ENCODE measurements at places on chromosomes 5 and 9.

DNA sequence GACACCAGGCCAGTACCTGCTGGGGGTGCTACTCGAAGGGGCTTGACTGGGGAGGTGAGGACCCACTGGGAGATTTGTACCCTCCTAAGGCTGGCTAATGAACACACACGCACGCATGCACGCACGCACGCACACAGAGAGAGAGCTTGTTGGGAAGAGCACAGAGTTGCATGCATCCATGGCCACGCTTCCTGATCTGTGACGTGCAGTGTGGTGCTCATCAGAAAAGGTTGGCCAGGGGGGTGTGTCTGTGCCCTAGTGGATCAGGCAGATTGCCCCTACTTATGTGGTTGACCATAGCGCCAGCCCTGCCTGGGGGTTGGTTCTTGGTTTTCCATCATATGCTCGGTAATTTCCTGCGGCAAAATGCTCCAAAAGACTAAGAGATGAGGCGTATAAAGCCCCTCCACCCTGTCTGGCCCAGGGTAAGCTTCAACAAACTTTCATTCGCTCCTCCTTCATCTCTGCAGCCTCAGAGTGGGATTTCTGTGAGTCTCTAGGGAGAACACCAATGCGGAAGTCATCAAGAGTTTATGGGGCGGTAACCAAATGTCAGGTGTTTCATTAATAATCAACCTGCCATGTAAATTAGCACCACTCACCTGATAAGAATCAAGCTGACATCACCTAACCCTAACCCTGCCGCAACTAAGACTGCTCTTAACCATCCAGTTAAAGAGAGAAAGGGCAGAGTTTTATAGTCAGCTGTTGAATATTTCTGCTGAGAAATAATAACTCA is 8.0 kb upstream of the GFI1B start:
- peak; percentile 26 for DNase-seq

DNA sequence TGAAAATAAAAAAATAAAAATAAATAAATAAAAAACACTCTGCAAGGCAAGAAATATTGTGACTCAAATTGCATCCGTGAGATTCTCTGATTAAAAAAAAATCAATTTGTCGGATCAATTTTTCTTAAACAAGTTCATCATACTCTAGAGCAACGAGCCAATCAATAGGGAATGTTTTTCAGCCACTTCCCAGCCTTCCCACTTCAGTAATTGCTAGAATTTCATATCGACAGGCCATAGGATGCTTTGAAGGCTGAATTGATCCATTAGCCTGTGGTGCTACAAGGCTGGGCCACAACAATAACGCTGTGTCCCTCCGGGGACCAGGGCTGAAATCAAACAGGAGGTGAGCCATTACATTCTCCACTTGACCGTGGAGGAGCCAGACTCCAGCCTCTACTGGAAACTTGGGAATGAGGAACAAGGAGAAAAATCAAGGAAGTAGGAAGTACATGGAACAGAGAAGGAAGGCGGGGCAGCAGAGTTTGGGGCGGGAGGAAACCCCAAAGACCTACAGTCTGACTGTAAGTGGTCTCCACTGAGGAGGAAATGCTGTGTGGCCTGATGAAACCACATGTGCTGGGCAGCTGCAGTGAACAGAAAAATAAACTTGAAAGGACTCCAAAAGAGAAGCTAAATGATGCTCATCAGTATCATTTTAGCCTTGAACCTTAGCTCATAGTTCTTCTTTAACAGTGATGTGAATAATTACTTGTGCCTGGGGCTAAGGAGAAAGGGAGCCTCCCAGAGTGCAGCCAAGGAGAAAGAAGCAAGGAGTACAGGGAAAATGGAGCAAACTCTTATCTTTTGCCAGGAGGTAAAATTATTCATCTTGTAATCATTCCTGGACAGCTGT is 308.6 kb downstream of the TLE1 start:
- DNase-seq = no peak

- DNase-seq = no peak
Measured at GRCh38 chr9:117300371-117301110, 114.3 kb downstream of the ASTN2 start.

- DNase-seq = no peak
Measured at GRCh38 chr9:32663741-32664140, 28.3 kb upstream of the TAF1L start.

- DNase-seq = no peak
Measured at GRCh38 chr5:135170500-135170899, 136.5 kb upstream of the PITX1 start.

DNA sequence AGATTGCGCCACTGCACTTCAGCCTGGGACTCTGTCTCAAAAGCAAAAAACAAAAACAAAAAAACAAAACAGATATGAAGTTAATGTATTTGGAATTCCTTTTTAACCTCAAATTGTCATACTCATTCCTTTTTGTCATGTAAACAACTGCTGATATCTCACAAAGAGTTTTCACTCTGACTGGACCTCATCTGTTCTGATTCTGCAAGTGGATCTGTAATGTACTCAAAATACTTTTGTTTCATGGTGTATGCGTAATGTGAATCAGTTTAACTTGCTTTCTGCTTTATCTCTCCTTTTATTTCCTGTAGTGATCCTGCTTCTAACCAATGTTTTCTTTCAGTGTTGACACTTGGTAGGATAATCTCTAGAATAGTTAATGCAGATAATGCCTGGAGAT is 106.7 kb downstream of the FOCAD start:
- DNase-seq = no peak

GRCh38 chr5:124954784-124955183 is 208.3 kb upstream of the ZNF608 start:
- DNase-seq = no peak

GRCh38 chr5:170113522-170113900 is 7.8 kb downstream of the FOXI1 start:
- no peak for DNase-seq

DNA sequence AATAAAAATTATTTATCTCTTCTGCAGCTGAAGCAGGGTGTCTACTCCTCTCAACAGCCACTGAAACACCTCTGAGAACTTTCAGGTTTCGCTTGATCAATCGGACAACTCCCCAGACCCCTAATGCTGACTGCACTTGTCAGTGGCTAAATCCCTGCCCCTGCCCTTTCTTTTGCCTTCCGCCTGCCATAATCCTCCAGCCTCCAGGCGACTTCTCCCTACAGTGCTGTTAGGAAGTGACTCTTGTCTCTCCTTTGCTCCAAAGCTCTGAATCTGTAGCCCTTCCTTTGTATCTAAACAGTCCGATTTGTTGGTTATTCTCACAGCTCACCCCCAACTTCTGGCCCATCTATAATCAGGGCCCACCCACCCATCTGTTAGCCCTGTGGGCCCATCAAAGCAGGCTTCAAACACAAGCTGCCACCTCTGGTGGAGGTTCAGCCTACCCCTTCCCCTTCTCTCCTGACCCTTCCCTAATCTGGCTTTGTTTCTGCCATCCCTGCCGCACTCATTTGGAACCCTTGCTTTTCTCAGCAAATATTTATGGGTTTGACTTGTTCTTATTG is 53.7 kb upstream of the IFNK start:
- no peak for DNase-seq

- DNase-seq = peak; percentile 80
Measured at GRCh38 chr9:88076286-88077070, 61.8 kb downstream of the SPATA31C2 start.

- DNase-seq = no peak
Measured at GRCh38 chr5:56908942-56909293, 478 bp upstream of the SETD9 start.

DNA sequence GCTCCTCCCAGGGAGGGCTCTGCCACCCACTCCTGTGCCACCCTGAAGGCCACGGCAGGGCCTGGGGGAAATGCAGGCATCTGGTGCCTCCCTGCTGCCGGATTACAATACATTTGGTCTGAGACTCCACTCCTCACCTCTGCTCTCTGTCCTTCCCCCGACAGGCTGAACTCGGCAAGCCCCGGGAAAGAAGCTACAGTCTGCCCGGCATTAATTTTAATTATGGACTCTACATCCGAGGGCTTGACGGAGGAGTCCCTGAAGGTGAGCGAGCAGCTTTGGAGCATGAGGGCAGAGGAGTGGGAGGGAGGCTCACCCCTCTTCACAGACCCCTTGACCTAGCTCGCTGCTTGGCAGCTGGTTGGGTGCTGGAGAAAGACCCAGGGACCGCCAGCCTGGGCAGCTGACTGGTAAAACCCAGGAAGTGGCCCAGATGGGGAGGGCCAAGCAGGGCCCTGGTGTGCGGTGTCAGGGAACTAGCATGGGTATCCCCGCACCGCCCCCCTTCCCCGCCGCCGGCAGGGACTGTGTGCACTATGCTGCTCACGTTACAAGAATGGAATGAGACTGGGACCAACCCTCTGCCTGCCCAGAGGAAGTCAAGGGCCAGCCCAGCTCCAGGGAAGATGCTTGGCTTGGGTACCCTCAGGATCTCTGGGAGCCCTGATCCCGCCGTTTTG is 83.7 kb upstream of the BARHL1 start:
- DNase-seq = no peak

DNA sequence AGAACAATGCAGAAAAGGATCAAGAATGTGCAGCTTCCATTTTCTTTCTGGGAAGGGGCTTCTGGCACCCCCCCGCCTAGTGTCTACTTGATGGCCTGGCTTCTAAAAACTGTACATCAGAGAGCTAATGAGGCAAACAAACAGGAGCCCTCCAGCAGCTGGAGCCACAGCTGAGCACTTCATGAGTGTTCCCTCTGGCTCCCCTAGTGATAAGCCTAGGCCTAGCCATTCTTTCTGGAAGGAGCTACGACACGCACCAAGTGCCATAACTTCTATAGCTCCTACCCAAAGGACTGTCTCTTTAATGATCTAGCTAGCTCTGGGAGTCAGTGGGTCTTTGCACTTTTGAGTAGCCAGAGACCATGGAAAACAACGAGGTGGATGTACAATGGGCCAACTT is 66.1 kb downstream of the DNAH5 start:
- no peak for DNase-seq

DNA sequence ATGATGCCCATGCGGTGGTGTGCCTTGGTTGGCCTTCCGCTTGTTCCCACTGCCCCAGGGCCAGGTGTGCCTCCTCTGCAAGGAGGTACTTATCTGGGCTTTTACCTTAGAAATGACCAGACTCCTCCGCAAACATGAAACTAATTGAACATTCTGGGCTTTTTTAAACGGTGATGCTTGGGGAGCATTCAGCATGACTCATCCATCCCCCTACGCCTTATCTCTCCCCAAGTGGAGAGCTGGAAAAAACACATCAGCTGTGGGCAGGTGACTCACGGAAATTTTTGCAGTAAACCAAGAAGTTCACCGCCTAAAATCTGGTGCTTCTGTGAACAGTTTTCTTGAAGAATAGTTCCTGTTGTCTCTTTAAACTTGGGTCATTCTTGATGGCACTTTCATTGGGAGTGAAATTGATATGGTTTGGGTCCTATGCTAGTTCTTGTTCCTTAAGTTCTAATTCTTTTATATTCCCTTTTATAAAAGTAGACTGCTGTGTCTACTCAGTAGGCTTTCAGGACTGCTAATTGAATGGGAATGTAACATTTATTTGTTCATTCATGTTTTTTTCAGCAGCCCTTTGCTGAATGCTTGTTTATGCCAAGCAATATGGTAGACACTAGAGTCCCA is 39.6 kb downstream of the SFXN1 start:
- DNase-seq = no peak

DNA sequence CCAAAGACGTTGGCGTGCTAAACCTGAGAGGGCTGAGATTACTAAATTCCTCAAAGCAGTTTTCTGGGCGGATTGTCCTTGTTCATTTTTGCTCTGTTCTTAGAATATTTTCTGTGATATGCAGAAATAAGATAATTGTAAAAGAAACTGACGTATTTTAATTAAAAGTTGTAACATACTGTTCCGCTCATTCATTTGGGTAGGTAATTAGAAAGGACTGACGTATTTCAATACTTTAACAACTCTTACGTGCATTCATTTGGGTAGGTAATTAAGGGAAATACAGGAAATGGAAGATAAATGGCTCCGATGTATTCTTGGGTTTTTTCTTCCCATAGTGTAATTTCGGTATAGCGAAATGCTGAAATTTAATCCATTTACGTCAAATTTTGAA is 1.1 kb downstream of the OSTF1 start:
- no peak for DNase-seq

GRCh38 chr5:16593013-16593412 is 23.8 kb downstream of the RETREG1 start:
- no peak for DNase-seq

GRCh38 chr9:26228273-26228672 is 550.0 kb upstream of the TUSC1 start:
- DNase-seq = no peak

All from NCI-H1048 (cell line).